ENCODE measurements at places on chromosomes 16 and 17.

DNA sequence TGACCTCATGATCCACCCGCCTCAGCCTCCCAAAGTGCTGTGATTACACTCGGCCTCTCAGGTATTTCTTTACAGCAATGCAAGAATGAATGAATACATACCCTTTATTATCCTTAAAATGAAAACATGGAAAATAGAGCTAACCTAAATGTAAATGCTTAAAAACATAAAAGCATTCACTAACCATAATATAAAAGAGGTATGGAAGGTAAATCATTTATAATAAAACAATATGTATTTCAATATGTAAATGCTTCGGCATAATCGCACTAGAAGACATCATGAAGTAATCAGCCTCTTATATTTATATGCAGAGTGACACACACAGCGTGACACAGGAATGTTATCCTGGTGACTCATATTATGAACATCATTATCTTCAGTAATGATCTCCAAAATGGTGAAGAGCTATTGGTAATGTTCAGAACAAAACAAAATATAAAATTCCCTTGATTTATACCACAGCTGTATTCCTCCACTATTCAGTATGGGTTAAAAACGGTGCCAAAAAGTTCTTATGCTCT is 53.9 kb downstream of the AIPL1 start:
- no peak for DNase-seq

DNA sequence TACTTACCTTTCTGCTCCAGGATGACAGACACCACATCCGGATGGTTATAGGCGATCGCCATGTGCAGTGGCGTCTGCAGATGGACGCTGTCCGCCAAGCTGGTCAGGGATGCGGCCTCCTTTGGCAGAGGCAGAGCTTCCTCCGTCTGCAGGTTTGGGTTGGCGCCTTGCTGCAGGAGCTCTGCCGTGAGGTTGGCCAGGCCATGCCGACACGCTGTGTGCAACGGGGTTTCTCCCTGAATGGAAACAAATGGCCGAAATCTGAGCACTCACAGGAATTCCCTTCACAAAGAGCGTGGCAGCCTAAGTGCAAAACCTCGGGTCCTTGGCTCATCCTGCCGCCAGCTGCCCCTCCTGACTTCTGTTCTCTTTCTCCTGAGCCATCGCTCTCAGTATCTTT is 41.8 kb downstream of the CYB5D2 start:
- DNase-seq, result no peak

DNA sequence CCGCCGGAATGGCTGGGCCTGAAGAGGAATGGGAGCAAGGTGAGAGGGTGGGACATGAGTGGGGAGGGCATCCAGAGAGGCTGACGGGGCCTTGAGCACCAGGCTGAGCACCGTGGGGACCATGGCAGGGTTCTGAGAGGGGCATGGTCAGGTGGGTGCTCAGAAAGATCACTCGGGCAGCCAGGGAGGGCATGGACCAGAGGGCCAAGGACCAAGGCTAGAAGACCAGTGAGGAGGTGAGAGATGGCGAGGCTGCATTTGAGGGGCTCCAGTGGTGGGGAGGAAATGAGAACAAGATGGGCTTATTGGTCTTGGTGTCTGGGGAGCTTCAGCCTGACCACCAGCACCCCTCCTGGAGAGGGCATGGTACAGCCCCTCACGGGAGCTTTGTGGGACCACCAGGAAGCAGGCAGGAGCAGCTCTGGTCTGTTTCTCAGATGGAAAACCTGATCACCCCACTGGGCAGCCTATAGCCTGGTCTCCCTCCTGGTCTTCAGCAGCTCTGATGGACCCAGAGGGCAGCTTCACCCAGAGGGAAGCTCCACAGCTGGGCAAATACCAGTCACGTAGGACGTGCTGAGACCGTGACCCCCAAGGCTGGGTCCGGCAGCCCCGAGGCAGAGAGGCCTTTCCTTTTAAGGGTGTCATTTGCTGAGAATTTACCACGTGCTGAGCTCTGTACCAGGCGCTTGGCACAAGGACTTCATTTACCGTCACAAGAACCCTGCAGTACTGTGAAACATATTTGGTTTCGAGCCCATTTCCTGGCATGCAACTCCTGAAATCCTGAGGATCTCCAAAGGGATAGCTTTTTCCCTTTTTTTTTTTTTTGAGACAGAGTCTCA is 11.4 kb upstream of the NCBP3 start:
- DNase-seq, result no peak

DNA sequence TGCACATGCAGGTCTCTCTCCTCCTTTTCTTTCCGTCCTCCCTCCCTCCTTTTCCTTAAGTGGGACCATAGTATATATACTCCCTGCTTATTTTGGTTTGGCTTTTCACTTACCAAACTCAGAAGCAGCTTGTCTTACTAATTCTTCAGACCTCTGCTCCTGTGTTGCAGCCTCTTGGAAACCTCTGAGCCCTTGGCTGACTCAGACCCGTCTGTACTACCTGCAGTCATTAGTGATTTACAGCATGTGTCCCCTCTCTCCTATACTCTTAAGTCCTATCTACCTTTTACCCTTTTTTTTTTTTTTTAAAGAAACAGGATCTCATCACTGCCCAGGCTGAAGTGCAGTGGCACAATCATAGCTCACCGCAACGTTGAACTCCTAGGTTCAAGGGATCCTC is 207.0 kb downstream of the STX8 start:
- no peak for DNase-seq

GRCh38 chr17:7818746-7819645 is 15.0 kb upstream of the KDM6B start:
- DNase-seq, result no peak

GRCh38 chr17:21019976-21020586 is 22.7 kb downstream of the USP22 start:
- peak; percentile 13 for DNase-seq

- DNase-seq, result no peak
Measured at GRCh38 chr17:28345419-28346198, 10.0 kb downstream of the TNFAIP1 start.

- no peak for DNase-seq
Measured at GRCh38 chr16:7450440-7450839, 117.8 kb downstream of the RBFOX1 start.

- peak; percentile 33 for DNase-seq
Measured at GRCh38 chr17:5587438-5588032, 3.2 kb upstream of the NLRP1 start.

GRCh38 chr16:87829622-87829980 is 39.7 kb downstream of the SLC7A5 start:
- DNase-seq, result no peak

- DNase-seq, result no peak
Measured at GRCh38 chr16:82421851-82422250, 204.9 kb upstream of the CDH13 start.

DNA sequence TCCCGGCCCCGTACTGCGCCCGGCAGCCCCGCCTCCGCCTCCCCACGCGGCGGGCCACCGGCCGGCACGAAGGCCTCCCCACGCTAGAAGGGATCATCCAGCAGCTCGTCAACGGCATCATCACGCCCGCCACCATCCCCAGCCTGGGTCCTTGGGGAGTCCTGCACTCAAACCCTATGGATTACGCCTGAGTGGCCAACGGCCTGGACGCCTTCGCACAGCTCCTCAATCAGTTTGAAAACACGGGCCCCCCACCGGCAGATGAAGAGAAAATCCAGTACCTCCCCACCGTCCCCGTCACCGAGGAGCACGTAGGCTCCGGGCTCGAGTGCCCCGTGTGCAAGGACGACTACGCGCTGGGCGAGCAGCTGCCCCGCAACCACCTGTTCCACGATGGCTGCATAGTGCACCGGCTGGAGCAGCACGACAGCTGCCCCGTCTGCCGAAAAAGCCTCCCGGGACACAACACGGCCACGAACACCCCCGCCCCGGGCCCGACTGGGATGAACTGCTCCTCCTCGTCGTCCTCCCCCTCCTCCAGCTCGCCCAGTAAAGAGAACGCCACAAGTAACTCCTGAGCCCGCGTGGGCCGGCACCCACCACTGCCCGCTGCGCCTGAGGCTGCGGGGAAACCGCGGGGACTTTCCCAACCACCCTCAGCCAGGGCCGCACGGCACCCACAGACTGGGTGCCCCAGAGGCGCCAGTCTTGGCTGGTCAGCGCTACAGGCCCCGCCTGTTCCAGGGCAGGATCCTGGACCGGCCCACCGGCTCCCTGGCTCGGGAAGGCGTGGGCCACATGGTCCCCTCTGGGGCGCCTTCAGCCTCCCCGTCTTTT is 39.0 kb upstream of the AKAP1 start:
- no peak for DNase-seq

- DNase-seq, result no peak
Measured at GRCh38 chr17:73911726-73912372, 267.6 kb upstream of the SDK2 start.

- no peak for DNase-seq
Measured at GRCh38 chr17:82358465-82359350, at the start of gene TEX19. Gene TEX19, plus strand, starts transcription at chr17:82359247. Its CDS starts 2,904 bp downstream, at chr17:82362151.

DNA sequence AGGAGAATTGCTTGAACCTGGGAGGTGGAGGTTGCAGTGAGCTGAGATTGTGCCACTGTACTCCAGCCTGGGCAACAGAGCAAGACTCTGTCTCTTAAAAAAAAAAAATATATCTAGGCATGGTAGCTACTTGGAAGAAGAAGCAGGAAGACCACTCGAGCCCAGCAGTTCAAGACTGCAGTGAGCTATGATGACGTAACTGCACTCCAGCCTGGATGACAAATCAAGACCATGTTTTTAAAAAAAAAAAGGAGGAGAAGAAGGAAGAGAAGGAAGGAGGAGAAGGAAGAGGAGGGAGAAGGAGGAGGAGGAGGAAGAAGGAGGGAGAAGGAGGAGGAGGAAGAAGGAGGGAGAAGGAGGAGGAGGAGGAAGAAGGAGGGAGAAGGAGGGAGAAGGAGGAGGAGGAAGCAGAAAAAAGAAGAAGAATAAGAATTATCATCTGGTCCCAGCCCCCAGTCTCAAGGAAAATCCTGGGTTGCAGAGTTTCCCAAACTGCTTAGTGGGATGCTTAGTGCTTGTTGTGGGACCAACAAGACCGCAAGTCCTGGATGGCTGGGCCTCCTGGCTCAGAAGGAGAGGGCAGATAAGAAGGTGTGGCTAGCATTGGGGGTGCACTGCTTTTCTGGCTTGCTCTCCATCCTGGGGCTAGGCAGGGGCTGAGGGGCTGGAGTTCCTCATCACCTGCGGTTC is 3.7 kb upstream of the DRC7 start:
- no peak for DNase-seq

DNA sequence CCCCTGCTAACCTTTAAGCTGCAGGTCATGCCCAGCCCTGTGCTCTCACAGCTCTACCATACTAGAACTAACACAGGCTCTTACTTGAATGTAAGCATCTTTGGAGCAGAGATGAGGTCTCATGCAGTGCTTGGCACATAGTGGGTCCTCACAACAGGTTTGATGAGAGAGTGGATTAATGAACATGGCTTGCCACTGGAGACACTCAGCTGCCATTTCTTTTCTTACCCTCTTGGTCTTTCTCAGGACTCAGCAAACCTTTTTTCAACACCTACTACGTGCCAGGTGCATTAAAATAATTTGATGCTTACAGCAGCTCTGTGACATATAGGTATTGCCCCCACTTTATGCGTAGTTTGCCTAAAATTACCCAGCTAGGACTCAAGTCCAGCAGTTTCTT is 133.2 kb downstream of the MSI2 start:
- DNase-seq, result no peak

GRCh38 chr17:65742403-65743307 is 181.2 kb upstream of the AXIN2 start:
- no peak for DNase-seq

GRCh38 chr16:12229759-12230594 is 253.4 kb downstream of the SNX29 start:
- no peak for DNase-seq

GRCh38 chr17:68470961-68471360 is 13.7 kb upstream of the WIPI1 start:
- DNase-seq, result no peak

GRCh38 chr17:44663095-44663494 is 6.8 kb downstream of the MEIOC start:
- DNase-seq, result no peak

GRCh38 chr17:52419229-52419641 is 260.7 kb upstream of the CA10 start:
- no peak for DNase-seq

- DNase-seq, result no peak
Measured at GRCh38 chr16:47713225-47713595, 252.1 kb downstream of the PHKB start.

All from Calu3 (cell line).